ENCODE measurements at places on chromosomes 6 and 20. TPM values are rescaled to one million over a fixed set of nuclear protein-coding genes. Genes with fewer than 3 reads are reported as not detected.
A peak's percentile ranks its signal among the peaks of the same experiment; 100 is the strongest.

- H3K36me3 ChIP-seq, result no peaks in the 10 kb centered on the region
- no peak overlapping the region for H3K27ac ChIP-seq
- H3K27me3 ChIP-seq, result no peaks in the 10 kb centered on the region
- no peak for DNase-seq
- H3K4me3 ChIP-seq, result no peak overlapping the region
- no peaks in the 10 kb centered on the region for H3K4me1 ChIP-seq
Measured at GRCh38 chr6:9646342-9647070, 768.4 kb downstream of the TFAP2A start.

DNA sequence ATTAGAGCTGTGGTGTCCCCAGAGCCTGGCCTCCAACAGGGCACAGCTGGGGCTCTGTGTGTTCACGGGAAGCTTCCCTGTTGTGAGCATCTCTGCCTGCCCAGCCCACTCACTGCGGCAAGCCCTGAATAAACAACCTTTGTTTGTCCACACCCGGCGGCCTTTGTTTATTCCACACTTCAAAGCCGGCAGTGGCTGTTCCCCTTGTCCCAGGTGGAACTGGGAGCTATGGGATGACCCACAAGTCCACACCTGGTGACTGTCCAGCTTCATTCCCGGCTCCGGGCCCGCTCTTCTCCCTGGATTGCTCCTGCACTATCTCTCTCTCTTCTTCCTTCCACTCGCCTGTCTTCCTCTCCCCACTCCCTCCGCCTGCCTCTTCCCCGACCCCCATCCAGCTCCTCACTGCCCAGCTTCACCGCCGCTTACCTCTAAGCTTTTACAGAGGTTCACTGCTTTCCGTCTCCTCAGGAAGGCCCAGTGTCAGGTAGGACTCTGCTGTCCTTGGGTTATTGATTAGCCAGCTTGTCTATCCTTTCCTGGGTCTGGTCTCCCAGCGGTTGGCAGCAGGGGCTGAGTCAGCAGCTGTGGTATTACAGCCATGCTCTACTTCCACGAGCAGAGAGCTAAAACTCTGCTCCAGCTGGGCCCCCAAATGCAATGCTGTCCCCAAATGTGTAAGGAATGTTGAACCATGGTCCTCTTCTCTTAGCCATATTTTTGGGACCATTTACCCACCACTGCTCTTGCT is 17.8 kb downstream of the DACT2 start:
- H3K4me3 ChIP-seq, result no peak overlapping the region
- no peak for DNase-seq
- no peaks in the 10 kb centered on the region for H3K36me3 ChIP-seq

DNA sequence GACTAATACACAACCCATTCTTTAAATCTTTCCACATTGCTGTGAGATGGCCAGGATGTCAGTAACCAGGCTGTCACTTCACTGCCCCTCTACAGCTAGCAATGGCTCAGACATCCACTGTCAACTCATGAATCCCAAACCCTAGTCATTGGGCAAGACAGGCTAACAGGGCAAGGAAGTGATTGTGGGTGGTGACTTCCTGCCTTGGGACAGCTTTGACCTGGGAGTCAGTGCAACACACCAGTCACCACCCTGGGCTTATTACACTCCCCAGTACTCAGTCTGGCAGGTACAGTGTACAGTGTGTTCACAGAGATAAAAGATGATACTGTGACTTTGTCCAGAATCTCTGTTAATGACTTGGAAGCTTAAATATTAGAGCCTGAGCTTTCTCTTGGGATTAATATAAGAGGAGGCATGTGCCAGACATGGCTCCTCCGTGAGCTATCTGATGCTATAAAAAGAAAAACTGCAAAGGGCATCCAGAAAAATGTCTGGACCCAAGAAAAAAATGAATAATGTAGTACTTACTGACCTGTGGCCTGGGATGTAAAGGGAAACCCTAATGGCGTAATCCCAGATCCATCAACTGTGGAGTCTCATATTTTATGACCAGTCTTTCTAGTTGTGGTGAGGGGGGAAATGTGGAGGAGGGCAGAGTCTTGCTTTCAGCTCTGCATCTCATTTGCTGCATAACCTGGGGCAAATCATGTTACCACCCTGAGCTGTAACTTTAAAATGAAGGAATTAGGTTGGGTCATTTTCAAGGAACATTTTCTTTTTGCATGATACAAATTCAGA is 244.4 kb downstream of the SLC24A3 start:
- DNase-seq, result no peak
- no peak overlapping the region for H3K27ac ChIP-seq
- H3K4me3 ChIP-seq, result no peak overlapping the region
- H3K4me1 ChIP-seq, result peaks cover 14% of the 10 kb centered on the region

DNA sequence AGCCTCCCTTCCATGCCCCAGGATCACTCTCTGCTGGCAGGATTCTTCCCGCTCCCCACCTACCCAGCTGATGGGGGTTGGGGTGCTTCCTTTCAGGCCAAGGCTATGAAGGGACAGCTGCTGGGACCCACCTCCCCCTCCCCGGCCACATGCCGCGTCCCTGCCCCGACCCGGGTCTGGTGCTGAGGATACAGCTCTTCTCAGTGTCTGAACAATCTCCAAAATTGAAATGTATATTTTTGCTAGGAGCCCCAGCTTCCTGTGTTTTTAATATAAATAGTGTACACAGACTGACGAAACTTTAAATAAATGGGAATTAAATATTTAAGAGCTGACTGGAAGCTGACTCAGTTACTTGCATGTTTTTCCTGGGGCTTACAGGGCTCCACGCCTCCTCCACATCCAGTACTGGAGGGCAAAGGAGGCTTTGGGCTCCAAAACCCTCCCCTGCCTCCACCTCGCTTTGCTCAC is 24.3 kb upstream of the FANCE start:
- no peak overlapping the region for H3K4me3 ChIP-seq
- H3K4me1 ChIP-seq, result no peaks in the 10 kb centered on the region
- H3K27me3 ChIP-seq, result no peaks in the 10 kb centered on the region
- no peak overlapping the region for H3K27ac ChIP-seq
- H3K36me3 ChIP-seq, result peaks cover 11% of the 10 kb centered on the region

DNA sequence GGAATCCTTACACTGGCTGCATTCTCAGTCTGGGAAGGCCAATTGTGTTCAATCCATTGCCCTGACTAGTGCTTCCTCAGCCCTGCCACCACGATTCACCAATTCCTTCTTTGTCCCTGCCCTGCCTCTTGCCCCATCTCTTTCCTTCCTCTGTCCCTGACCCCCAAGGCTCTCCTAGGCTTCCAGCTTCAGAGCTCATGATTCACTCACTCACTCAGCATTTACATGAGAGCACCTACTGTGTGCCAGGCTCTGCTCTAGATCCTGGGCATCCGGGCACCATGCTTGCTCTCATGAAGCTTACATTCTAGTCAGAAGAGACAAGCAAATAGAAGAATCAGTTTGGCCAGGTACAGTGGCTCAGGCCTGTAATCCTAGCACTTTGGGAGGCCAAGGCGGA is 489.5 kb upstream of the JARID2 start:
- no peaks in the 10 kb centered on the region for H3K36me3 ChIP-seq
- peaks cover 2% of the 10 kb centered on the region for H3K27me3 ChIP-seq
- no peak overlapping the region for H3K4me3 ChIP-seq
- no peaks in the 10 kb centered on the region for H3K4me1 ChIP-seq

- DNase-seq, result no peak
- peaks cover 2% of the 10 kb centered on the region for H3K27me3 ChIP-seq
- H3K27ac ChIP-seq, result no peak overlapping the region
- H3K4me1 ChIP-seq, result peaks cover 4% of the 10 kb centered on the region
- H3K4me3 ChIP-seq, result no peak overlapping the region
Measured at GRCh38 chr6:36297511-36297910, 27.7 kb downstream of the PNPLA1 start.

DNA sequence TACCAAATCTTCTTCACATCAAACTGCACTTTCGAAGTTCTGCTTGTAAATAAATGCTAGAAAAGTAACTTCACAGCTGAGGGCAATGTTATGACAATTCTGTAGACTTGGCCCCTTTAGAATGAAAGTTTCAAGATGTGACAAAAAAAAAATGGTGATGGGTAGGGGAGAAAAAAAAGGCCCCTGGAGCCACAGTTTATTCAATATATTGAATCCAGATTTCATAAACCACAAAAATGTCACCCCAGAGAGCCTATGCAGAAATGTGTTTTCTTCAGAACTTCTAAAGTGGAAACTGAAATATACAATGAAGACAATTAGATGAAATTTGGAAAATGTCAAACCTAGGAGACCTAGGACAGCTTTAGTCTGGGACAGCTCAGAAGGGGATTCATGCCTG is 143.1 kb downstream of the EDN3 start:
- H3K4me3 ChIP-seq, result no peak overlapping the region
- peaks cover 26% of the 10 kb centered on the region for H3K27me3 ChIP-seq
- no peaks in the 10 kb centered on the region for H3K36me3 ChIP-seq
- DNase-seq, result no peak

DNA sequence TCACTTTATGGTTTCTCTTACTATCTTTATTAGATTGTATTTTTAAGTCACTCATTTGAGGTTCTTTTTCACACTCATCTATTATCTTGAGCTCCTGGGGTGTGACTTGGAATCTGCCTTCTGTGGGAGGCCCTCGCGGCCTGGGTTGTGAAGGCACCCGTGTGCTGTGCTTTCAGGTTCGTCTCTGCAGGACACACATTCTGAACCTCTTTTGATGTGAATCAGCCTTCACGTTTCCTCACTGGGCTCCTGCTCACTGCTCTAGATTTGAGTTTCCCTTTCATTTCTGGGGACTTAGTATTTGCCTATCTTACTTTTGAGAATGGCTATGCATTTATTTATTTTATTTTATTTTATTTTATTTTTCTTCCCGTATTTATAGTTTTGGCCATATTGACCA is 97.8 kb downstream of the PACRG start:
- H3K27me3 ChIP-seq, result no peaks in the 10 kb centered on the region
- no peak overlapping the region for H3K27ac ChIP-seq
- H3K4me1 ChIP-seq, result no peaks in the 10 kb centered on the region
- no peak overlapping the region for H3K4me3 ChIP-seq
- no peak for DNase-seq
- H3K36me3 ChIP-seq, result no peaks in the 10 kb centered on the region

- H3K4me3 ChIP-seq, result peak overlapping the region; percentile 90
- H3K27ac ChIP-seq, result peak overlapping the region; percentile 96
- peak; percentile 75 for DNase-seq
- peaks cover 16% of the 10 kb centered on the region for H3K27me3 ChIP-seq
- H3K36me3 ChIP-seq, result no peaks in the 10 kb centered on the region
- H3K4me1 ChIP-seq, result peaks cover 94% of the 10 kb centered on the region
Measured at GRCh38 chr6:90080876-90081481, 186.7 kb downstream of the GJA10 start.

GRCh38 chr6:139847457-139847813 is 473.0 kb upstream of the CITED2 start:
- peaks cover 4% of the 10 kb centered on the region for H3K27me3 ChIP-seq
- no peaks in the 10 kb centered on the region for H3K36me3 ChIP-seq
- no peak for DNase-seq
- no peak overlapping the region for H3K27ac ChIP-seq

DNA sequence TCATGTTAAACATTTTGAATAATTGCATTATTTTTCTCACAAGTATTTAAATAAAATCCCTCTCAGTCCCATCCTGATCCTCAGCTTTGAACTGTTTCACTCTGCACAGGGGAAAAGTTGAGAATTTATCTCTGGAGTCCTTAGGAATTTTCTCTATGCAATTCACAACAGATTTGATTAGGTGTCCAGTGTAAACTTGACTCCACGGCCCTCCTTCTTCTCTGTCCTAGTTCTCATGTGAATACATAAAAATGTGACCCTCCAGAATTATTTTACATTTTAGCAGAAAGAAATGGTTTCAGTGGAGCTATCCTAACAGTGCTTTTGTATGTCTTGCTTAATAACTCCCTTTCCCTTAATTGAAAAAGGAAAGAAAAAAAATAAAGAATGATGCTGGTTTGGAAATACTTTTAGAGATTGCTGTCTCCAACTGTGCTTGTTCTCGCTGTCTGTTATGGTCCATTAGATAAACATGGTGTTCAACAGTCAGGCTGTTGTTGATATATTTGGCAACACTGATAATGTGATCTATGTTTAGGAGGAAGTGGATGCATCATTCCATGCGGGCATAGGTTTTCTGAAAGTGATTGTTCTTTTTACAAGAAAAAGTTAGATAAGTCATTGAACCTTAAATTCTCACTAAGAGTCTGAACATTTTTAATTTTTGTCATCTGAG is 599.4 kb upstream of the CITED2 start:
- no peak overlapping the region for H3K27ac ChIP-seq
- DNase-seq, result no peak
- peaks cover 2% of the 10 kb centered on the region for H3K27me3 ChIP-seq
- H3K4me3 ChIP-seq, result no peak overlapping the region
- H3K4me1 ChIP-seq, result no peaks in the 10 kb centered on the region

GRCh38 chr6:45724511-45724910 is 291.1 kb downstream of the CLIC5 start:
- no peak overlapping the region for H3K27ac ChIP-seq
- no peak for DNase-seq
- H3K27me3 ChIP-seq, result peaks cover 5% of the 10 kb centered on the region
- H3K4me1 ChIP-seq, result no peaks in the 10 kb centered on the region

DNA sequence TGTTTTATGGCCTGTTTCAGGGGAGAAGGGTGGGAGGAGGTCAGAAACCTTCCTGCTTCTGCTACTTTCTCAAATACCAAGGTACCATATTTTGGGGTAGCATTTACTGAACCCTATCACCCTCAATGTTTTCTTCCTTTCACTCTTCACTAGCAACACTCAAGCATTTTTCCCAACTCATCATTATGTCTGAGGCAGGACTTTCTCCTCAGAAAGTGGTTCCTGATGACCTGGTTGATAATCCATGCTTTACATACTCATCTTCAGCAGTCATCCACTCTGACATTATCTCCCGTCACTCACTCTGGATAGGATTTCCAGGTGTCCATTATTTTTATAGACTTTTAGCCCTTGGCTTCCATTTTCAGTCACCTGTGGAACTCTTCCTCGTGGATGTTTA is 21.1 kb downstream of the ZNF292 start:
- no peak for DNase-seq
- no peak overlapping the region for H3K27ac ChIP-seq
- peaks cover 2% of the 10 kb centered on the region for H3K36me3 ChIP-seq
- no peak overlapping the region for H3K4me3 ChIP-seq

DNA sequence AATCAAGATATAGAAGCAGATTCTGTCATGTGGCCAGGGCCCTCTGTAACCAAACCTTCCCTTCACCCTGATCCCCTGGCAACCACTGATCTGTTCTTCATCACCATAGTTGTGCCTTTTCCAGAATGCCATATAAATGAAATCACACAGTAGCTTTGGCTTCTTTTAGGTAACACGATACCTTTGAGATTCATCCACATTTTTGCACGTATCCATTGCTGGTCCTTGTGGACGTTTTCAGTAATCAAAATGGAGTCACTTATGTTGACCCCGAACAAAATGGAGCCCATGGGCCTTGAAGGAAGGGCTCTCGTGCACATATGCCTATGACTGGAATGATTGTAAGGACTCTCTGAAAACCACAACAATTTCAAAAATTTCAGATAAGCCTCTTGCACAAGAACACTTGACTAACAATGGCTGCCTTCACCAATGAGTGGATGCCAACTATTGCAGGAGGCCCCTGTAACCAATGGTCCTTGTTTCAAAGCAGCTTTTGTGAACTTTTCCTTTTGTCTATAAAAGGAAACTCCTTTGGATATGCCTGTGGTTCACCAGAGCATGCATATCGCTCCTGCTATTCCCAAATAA is 84.3 kb upstream of the RALY start:
- no peak overlapping the region for H3K27ac ChIP-seq
- H3K36me3 ChIP-seq, result no peaks in the 10 kb centered on the region
- H3K4me1 ChIP-seq, result no peaks in the 10 kb centered on the region
- no peaks in the 10 kb centered on the region for H3K27me3 ChIP-seq

The ARHGAP40 gene
- polyA plus RNA-seq, result not detected

The TNFRSF6B gene
- not detected for polyA plus RNA-seq

The MCCD1 gene
- not detected for polyA plus RNA-seq

The FYN gene
- 358 TPM for polyA plus RNA-seq

The ME1 gene
- polyA plus RNA-seq, result not detected

The ALDH5A1 gene
- 6.1 TPM for polyA plus RNA-seq
